Endothelial cell of umbilical vein (primary cell): ENCODE measurements at places on chromosomes 12 and 14. TPM values are rescaled to one million over a fixed set of nuclear protein-coding genes. Genes with fewer than 3 reads are reported as not detected.

R3HDM2 gene
- total RNA-seq = 31.3 and 36.6 TPM in 2 replicates

MYL2 gene
- 0.93 TPM in 1 of 2 replicates, not detected in the other for total RNA-seq

DPY19L2 gene
- total RNA-seq = 1.6 and 2.3 TPM in 2 replicates

KLRD1 gene
- 0.13 and 0.18 TPM in 2 replicates for total RNA-seq

TSPAN31 gene
- 14.6 and 15.0 TPM in 2 replicates for total RNA-seq

ACOT6 gene
- total RNA-seq = not detected in 2 replicates
